ENCODE measurements at places on chromosomes 16 and 17.

- DNase-seq = no peak
These were observed 4.3 kb downstream of the TMC6 start for GRCh38 chr17:78124081-78124835.

- DNase-seq = no peak
These were observed 615 bp upstream of the SREBF1 start for GRCh38 chr17:17837380-17837821.

- DNase-seq = no peak
These were observed 12.7 kb downstream of the FCSK start for GRCh38 chr16:70467113-70467512.

GRCh38 chr16:7571366-7571765 lies 238.7 kb downstream of the RBFOX1 start:
- DNase-seq = no peak

DNA sequence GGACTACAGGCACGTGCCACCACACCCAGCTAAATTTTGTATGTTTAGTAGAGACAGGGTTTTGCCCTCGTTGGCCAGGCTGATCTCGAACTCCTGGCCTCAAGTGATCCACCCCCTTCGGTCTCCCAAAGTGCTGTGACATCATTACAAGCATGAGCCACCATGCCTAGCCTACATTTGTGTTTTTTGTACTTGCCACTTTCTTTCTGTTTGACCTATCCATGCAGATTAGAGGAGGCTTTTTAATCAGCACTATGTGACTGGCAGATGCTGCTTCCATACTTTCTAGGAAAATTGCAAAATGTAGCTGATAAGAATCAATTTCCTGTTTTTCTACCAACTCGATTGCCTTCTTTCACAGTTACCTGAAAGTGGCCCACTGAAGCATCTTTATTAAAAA lies 57.3 kb downstream of the B9D1 start:
- no peak for DNase-seq

GRCh38 chr16:12398029-12398682 lies 405.5 kb downstream of the CPPED1 start:
- DNase-seq = no peak

- DNase-seq = no peak
These were observed 270.0 kb upstream of the PSMD7 start for GRCh38 chr16:74026373-74027281.

DNA sequence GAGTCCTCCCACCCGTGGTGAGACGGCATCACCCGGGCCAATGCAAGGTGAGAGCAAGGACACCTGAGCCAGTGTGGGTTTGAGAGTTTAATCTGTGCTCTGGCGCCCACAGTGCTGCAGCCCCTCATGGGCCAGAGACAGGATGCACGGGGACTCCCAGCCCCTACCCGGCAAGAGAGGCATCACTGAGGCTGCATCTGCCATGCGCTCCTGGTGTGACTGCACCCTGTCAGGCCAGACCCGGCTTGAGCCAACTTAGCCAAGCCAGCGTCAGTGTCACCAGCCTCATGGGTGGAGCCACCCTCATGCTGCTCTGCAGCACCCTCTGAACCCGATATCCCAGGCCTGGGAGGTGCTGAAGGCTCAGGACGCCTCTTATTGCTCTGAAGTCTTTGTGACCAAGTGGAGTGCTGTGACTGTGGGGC lies 1.3 kb upstream of the BRICD5 start:
- DNase-seq = no peak

- DNase-seq = no peak
These were observed 70.6 kb upstream of the CLEC3A start for GRCh38 chr16:77951788-77952187.
